Activated T-cell treated with anti-CD3 and anti-CD28 coated beads, Interleukin-2, amount 50 U/mL, for 72 hours (primary cell): ENCODE measurements at places on chromosomes 16 and 17.

- no peaks in the 10 kb centered on the region for H3K27me3 ChIP-seq
- H3K36me3 ChIP-seq = no peaks in the 10 kb centered on the region
- H3K4me1 ChIP-seq = peaks cover 9% of the 10 kb centered on the region
- no peak overlapping the region for H3K27ac ChIP-seq
These were observed 27.6 kb downstream of the PLCG2 start for GRCh38 chr16:81806696-81807095.

- H3K4me1 ChIP-seq = peaks cover 35% of the 10 kb centered on the region
- H3K36me3 ChIP-seq = no peaks in the 10 kb centered on the region
- H3K27ac ChIP-seq = no peak overlapping the region
- DNase-seq = no peak
These were observed 39.3 kb downstream of the CHD9 start for GRCh38 chr16:53094013-53094630.

- H3K36me3 ChIP-seq = no peaks in the 10 kb centered on the region
- H3K27ac ChIP-seq = no peak overlapping the region
- no peak overlapping the region for H3K4me3 ChIP-seq
- peaks cover 3% of the 10 kb centered on the region for H3K4me1 ChIP-seq
- no peak for DNase-seq
- H3K27me3 ChIP-seq = no peaks in the 10 kb centered on the region
These were observed 124.7 kb upstream of the PLCG2 start for GRCh38 chr16:81654346-81654745.

- no peak for DNase-seq
- H3K4me1 ChIP-seq = peaks cover 82% of the 10 kb centered on the region
- H3K4me3 ChIP-seq = peak overlapping the region; percentile 96
- H3K27me3 ChIP-seq = no peaks in the 10 kb centered on the region
These were observed 24.0 kb downstream of the PITPNC1 start for GRCh38 chr17:67401106-67401505.

- no peak overlapping the region for H3K27ac ChIP-seq
- H3K27me3 ChIP-seq = no peaks in the 10 kb centered on the region
- H3K36me3 ChIP-seq = no peaks in the 10 kb centered on the region
- no peak for DNase-seq
- H3K4me1 ChIP-seq = peaks cover 5% of the 10 kb centered on the region
- no peak overlapping the region for H3K4me3 ChIP-seq
These were observed 72.1 kb upstream of the GNG13 start for GRCh38 chr16:872436-873242.

- no peaks in the 10 kb centered on the region for H3K36me3 ChIP-seq
- no peak overlapping the region for H3K27ac ChIP-seq
- no peaks in the 10 kb centered on the region for H3K27me3 ChIP-seq
- H3K4me1 ChIP-seq = no peaks in the 10 kb centered on the region
- DNase-seq = no peak
These were observed 241.4 kb downstream of the KATNIP start for GRCh38 chr16:27791404-27791719.

- H3K27me3 ChIP-seq = no peaks in the 10 kb centered on the region
- H3K27ac ChIP-seq = peak overlapping the region; percentile 58
- H3K36me3 ChIP-seq = no peaks in the 10 kb centered on the region
- H3K4me1 ChIP-seq = peaks cover 21% of the 10 kb centered on the region
These were observed 12.0 kb downstream of the TBC1D24 start for GRCh38 chr16:2486645-2487516.

GRCh38 chr16:66353055-66353454, 13.4 kb upstream of the CDH5 start:
- H3K27ac ChIP-seq = no peak overlapping the region
- DNase-seq = no peak
- no peak overlapping the region for H3K4me3 ChIP-seq
- no peaks in the 10 kb centered on the region for H3K36me3 ChIP-seq
- peaks cover 49% of the 10 kb centered on the region for H3K27me3 ChIP-seq
